ENCODE measurements at places on chromosomes 3 and 15. TPM values are rescaled to one million over a fixed set of nuclear protein-coding genes. Genes with fewer than 3 reads are reported as not detected.

ZNF385D gene
- total RNA-seq, result 3.7 TPM

NR2E3 gene
- total RNA-seq, result not detected

CKMT1A gene
- not detected for total RNA-seq

DNA sequence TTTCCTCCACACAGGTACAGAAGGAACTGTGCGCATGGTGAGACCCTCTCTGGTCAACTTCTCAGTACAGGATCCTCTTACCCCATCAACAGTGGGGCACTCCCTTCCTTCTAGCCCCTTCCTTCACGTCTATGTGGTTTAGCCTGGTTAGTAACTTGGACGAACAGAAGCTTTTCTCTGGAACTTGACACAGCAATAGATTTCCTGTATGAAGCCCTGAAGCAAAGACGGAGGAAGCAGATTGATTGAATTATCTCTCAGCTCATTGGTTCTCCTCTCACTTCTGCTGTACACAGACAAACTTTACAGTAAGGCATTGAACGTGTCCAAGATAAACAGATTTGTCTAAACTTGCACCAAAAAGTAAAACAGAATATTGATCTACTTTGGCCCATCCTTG lies at the start of gene CD200R1:
TSS of gene CD200R1 (minus strand) at position 210 of the 400 bp plus-strand sequence. CDS start 246 bp downstream, outside the sequence.
- peak within 1 kb of the TSS; percentile 39 for H3K4me3 ChIP-seq
- peaks cover 2% of the 10 kb centered on the region for H3K27me3 ChIP-seq
- H3K27ac ChIP-seq, result no peak within 1 kb of the TSS
- no peaks in the 10 kb centered on the region for H3K4me1 ChIP-seq

GRCh38 chr3:50444213-50444612 lies 59.2 kb downstream of the CACNA2D2 start:
- no peak overlapping the region for H3K27ac ChIP-seq
- DNase-seq, result no peak
- no peaks in the 10 kb centered on the region for H3K27me3 ChIP-seq
- H3K36me3 ChIP-seq, result no peaks in the 10 kb centered on the region
- no peak overlapping the region for H3K4me3 ChIP-seq
- no peaks in the 10 kb centered on the region for H3K4me1 ChIP-seq

DNA sequence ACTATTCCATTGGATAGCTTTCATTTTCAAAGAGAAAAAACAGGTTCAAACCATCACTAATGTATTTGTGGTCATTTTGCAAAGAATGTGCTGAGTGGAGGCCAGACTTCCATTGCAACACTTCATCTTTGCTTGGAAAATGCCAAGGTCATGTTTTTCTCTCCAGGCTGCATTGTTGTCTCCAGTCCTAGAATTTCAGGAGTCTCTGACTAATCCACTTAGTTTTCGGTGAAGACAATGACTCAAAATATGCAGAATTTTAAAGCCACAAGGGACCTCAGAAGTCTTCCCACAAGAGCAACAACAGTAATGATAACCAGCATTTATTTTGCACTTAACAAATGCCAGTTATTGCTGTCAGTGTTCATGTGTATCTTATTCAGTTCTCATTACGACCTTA lies 277.0 kb downstream of the RYR3 start:
- no peak overlapping the region for H3K4me3 ChIP-seq
- H3K27ac ChIP-seq, result no peak overlapping the region
- H3K27me3 ChIP-seq, result no peaks in the 10 kb centered on the region
- H3K36me3 ChIP-seq, result no peaks in the 10 kb centered on the region
- no peak for DNase-seq

GRCh38 chr3:992871-993270 lies 100.0 kb upstream of the CNTN6 start:
- no peaks in the 10 kb centered on the region for H3K27me3 ChIP-seq
- H3K4me1 ChIP-seq, result no peaks in the 10 kb centered on the region
- H3K4me3 ChIP-seq, result no peak overlapping the region
- H3K27ac ChIP-seq, result no peak overlapping the region
- no peak for DNase-seq

DNA sequence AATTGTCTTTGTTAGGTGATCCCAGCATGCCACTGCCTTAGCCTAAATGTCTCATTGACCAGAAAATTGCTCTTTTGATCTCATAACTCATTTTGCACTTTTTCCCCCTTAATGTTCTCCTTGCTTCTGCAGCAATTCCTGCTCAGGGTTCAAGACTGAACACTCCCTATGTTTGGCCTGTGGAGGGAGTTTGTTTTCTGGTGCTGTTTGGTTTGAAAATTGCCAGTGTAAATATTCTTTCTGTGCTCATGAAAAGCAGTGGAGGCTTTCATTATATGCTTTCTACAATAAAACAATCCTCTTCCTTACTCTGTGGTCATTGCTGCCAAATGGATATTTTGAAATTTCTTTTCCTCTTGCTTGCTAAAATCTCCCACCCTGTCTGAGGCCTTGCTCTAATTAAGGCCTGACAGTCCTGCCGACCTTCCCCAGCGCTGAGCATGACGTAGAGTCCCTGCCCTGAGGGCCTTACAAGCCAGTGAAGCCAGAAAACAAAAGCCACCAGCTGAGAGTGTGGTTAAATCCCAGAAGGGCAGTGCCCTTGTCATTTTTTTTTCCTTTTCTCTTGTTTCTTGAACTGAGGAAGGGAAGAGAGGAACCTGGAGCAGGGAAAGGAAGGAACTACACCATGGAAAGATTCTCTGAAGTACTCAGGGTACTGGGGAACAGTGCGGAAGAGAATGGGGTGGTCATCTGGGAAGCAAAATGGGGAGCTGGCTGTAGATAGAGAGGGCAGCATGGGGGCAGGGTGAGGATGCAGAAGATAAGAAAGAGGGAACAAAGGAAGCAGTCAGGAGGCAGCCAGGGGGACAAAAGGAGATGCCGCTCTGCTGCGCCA lies 24.8 kb downstream of the ZBTB38 start:
- H3K27ac ChIP-seq, result no peak overlapping the region
- no peak for DNase-seq
- H3K27me3 ChIP-seq, result no peaks in the 10 kb centered on the region
- H3K4me1 ChIP-seq, result no peaks in the 10 kb centered on the region

- no peaks in the 10 kb centered on the region for H3K27me3 ChIP-seq
- no peak overlapping the region for H3K4me3 ChIP-seq
- no peaks in the 10 kb centered on the region for H3K4me1 ChIP-seq
- DNase-seq, result no peak
These were observed 28.2 kb upstream of the DNAJC19 start for GRCh38 chr3:181017690-181018089.

DNA sequence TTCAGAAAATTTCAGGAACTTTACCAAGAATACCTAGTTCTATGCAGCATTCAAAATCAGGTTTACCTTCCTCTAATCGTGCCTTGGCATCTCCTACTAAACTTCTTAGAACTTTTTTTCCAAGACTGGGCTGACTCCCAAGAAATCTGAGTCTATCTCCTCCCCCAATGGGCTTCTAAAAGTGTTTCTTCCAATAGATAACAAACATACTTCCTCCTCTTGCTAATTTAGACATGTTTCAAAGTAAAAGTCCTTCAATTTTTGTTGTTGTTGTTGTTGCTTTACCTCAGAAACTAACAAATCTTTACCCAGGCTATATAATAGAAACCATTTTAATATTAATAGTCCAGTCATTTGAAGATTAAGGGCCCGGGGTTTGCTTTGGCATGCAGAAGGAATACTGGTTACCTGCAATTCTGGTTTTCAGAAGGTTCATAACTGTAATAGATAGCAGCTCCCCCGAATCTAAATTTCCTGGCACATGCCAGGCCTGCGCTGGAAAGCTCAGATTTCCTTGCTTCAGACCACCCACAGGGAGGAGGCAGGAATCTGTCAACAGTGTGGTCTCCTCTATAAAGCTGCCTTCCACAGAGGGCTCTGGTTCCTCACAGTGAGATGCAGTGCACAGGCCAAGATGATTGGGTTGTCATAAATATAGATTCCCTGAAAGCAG lies 188.7 kb downstream of the THRB start:
- H3K27me3 ChIP-seq, result no peaks in the 10 kb centered on the region
- peaks cover 40% of the 10 kb centered on the region for H3K4me1 ChIP-seq
- DNase-seq, result no peak
- peak overlapping the region; percentile 66 for H3K27ac ChIP-seq
- H3K4me3 ChIP-seq, result no peak overlapping the region

DNA sequence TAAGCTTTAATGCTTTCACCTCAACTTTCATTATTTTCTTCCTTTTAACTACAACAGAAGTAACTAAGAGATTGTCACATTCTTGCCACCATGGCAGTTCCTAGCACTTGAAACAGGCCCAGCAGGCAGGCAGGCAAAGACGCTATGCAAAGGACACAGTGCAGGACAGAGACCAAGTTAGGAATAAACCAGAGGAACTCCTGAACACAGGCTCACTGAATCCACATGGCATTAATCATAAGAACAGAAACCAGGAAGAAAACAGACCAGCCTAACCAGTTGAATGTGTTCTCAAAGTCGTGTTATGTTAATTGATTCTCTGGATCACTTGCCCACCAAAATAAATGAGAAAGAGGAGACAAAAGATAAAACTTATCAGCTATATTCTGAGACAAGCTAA lies 397.6 kb downstream of the TBL1XR1 start:
- H3K4me1 ChIP-seq, result no peaks in the 10 kb centered on the region
- no peaks in the 10 kb centered on the region for H3K36me3 ChIP-seq
- DNase-seq, result no peak
- no peak overlapping the region for H3K4me3 ChIP-seq
- no peaks in the 10 kb centered on the region for H3K27me3 ChIP-seq
